ENCODE measurements at places on chromosomes 7 and 10.

DNA sequence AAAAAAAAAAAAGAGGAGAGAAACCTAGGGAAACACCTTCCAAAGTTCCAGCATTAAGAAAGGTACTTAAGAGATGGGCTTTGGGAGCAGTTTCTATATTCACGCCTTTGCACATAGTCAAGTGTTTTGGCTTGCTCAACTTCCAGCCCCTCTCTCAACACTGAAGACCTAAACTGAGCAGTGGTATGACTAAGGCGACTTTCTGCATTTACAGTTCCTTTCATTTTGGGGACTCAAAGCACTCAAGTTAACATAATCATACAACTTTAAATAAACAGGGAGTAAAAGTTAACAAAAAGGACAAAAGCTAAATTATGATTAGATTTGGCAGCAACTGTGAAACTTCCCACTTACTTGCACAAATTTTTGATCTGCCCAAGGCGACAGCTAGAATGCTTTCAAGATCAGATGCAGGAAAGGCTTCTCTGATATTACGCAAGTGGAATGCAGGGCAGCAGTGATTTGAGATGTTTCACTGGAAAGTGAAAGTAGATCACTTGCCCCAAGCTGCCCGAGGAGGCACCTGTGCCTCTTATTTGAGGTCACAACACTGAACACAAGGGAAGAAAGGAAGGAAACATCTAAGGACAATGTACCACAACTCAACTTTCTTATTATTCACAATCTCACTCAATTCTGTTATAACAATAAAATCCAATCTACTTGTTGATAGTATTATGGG lies 199.5 kb downstream of the SKAP2 start:
- DNase-seq = no peak

DNA sequence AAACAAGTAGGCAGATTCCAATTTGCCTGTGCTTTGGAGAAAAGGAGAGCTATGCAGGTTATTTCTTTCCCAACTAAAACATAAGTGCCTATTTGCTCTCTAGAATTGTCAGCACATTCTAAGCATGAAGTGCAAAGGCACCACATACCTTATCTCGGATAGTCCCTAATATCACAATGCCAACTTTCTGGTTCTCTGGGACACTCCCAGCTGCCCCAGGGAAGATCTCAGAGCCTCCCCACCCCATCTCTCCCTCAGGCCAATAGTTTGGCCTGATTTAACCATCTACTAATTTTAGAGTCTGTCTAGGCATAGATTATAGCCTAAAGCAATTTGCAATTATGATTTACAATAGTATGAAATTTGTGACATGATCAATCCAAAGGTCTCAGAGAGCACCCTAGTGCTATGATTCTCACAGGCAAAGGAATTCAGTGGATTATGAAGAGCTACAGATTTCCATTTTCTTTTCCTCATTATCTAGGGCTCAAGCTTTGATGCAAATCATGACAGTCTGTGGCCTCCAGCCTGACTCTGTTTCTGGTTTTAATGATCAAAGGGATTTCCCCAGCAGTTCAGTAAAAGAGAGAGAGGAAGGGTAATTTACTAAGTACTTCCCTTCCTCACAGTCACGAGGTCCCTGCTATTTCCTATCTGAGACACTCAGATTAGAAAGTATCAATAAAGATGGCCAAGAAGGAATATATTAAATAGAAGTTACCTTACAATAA lies 29.0 kb upstream of the IL6 start:
- no peak for DNase-seq

- DNase-seq = no peak
These were observed 32.9 kb upstream of the JCAD start for GRCh38 chr10:30092151-30092790.

GRCh38 chr10:130787243-130787642 lies 524.3 kb downstream of the TCERG1L start:
- DNase-seq = no peak

DNA sequence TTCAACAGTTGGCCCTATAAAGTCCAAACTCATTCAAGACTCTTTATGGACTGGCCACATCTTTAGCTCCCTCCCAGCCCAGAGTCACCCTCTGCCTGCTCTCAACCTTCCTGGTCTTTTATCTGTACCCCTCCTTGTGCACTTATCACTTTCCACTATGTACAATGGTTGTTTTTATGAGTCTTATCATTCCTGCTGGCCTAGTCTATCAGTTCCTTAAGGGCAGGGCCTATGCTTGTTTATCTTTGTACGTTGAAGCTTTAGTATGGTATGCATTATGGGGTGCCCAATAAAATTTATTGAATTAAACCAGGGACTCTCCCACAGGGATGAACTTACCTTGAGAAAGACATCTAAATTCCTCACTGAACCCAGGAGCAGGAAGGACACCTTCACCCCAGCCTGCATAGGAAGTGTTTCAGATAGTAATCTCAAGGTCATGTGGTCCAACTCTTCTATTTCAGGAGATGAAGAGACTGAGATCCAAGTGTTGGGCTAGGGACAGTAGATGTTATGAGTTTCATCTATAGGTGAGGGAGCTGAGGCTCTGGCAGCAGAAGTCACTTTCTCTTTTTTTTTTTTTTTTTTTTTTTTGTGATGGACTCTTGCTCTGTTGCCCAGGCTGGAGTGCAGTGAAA lies 13.3 kb upstream of the PDCD4 start:
- no peak for DNase-seq

- DNase-seq = no peak
These were observed 3.1 kb upstream of the ADAM12 start for GRCh38 chr10:126391192-126391885.

DNA sequence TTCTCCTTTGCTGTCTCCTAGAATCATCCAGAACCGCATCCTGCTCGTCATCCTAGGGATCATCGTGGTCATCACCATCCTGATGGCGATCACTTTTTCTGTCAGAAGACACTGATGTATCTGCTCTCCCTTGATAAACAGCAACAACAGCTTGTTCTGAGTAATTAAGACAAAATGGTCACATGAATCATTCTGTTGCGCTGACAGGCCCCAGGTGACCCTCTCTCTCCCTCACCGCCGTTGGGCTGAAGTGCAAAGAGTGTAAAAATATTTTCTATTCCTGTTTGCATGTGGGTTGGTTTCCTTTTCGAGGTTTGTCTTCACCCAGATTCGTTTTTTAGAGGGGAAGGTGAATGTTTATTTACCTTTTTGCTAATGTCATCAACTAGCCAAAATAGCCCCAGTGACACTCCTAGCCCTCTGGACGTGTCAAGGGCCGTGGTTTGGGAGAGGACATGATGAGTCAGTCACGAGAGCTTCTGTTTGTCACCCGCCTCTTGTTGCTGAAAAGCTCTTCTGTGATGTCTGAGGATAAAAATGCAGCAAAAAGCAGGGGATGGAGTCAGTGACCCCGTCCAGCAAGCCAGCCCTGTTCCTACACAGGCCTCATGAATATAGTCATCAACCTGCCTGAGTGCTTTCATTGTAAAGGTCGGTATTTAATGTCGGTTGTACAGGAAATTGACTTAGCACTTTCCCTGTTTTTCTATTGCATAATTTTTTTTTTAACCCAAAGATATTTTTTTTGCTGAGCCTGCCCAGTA lies 134.6 kb upstream of the TCF7L2 start:
- DNase-seq = no peak

- no peak for DNase-seq
These were observed 193.0 kb upstream of the DPP6 start for GRCh38 chr7:153859239-153859638.

DNA sequence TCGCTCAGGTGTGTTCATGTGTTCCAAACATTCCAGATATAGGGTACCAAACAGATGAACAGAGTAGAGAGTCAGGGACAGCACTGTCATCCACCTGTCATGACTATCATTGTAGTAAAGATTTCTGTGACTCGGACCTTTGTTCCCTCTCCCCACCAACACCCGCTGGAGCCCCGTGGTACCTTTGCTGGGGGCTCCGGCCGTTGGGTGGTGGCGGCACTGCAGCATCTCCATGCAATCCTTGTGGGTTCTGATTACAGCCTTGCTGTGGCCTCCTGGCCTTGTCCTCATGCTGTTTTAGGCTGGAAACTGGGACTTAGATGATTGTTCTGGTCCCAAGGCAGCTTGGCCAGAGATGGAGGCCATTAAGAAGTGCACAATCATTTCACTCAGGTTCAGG lies 247.3 kb downstream of the SKAP2 start:
- DNase-seq = no peak

DNA sequence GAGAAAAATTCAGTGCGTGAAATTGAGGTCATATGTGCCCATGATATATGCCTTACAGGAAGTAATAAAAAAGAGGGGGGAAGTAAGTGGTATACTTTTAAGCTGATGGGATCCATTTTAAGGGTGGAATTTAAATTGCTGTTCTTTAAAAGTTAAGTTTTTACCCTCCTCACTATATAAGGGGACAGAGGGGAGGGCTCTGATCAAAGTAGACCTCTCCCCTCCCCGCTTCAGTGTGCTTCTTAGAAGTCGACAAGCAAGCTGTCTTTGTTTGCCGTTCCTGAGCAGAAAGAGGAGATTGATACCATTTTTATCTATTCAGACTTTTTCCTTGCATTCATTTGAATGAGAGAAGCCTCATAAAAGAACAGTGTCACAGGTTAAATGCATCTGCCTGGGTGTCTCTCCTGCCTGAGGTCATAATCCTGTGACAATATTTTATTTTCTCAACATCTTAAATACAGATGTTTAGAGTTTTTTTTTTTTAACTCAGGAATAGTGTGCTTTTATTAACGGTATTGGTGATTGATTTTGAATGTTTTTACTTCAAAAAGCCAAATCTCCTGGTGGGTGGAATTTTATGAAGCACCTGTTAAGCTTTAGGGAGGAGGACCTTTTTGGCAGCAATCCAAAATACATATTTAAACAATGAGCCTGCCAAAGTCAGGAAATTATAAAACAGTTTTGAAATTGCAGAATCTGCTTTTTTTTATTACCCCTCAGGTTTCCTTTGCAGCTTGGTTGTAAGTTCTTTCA lies 141.7 kb downstream of the KAT6B start:
- DNase-seq = no peak

- no peak for DNase-seq
These were observed 87.4 kb downstream of the CELF2 start for GRCh38 chr10:11104772-11105675.

DNA sequence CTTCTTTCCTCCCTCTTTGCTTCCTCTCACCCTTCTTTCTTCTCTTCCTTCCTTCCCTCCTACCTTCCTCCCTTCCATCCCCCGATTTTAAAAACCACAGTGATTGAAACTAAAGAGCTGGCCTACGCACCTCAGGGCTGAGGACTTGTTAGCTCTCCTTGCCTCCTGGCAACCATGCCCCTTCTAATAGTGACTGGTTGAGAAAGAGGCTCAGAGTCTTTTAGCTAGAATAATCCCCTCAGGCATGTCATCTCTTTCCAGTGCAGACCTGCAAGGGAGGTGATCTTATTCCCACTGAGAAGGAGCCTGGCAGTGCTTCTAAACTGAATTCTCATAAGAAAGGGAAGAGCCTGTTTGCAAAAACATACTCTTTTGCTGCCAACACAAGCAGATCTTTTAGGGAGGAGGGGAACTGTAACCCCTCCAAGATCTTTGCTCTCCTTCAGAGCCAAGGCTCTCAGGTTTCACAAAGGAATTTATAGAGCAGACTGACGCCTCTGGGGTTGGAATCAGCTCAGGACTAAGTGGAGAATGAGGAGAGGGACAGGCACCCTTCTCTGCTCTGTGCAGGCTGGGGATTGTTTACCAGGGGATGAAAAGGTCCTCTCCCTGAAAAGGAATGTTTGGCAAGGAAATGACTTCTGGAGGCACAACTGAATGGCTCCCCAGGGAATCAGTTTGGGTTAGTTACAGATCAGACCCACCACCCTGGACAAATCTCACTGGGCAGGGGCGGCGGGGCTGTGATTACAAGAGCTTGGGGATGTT lies 9.4 kb upstream of the ANKRD1 start:
- no peak for DNase-seq

DNA sequence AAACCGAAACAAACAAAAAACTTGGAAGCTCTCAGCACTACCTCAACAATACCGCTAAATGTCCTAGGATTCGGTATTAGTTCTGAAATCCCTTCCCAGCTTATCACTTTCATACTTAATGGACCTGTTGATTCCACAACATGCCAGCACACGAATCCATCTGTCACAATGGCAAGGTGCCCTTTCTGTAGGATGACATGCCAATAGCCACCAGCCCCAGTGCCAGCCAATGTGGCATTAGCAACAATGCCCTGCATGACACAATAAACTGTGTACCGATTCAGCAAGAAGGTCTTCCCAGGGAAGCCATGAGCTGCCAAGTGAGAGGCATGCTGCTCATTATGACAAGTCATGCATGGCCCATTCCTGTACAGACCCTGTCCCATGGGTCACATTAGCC lies 35.6 kb upstream of the CHCHD3 start:
- no peak for DNase-seq

- no peak for DNase-seq
These were observed 7.2 kb upstream of the PGAM2 start for GRCh38 chr7:44072364-44073231.

- DNase-seq = no peak
These were observed 951.6 kb downstream of the ANKRD7 start for GRCh38 chr7:119175911-119176627.

DNA sequence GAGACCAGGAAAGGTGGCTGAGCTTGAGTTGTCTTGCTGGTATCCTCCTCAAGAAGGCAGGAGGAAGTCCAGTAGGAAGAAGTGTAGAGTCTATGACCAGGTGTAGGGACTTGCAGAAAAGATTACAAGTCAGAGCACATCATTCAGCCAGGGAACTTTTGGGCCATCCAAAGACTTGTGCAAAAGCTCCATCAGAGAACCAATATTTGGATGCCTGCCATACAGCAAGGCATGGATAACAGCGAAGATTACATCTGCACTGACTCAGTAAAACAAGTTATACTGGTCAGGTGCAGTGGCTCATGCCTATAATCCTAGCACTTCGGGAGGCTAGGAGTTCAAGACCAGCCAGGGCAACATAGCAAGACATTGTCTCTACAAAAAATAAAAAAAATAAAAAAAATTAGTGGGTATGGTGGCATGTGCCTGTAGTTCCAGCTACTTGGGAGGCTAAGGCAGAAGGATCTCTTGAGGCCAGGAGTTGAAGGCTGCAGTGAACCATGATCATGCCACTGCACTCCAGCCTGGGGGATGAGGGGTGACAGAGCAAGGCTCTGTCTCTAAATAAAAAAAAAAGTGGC lies 13.2 kb upstream of the NMT2 start:
- DNase-seq = no peak

DNA sequence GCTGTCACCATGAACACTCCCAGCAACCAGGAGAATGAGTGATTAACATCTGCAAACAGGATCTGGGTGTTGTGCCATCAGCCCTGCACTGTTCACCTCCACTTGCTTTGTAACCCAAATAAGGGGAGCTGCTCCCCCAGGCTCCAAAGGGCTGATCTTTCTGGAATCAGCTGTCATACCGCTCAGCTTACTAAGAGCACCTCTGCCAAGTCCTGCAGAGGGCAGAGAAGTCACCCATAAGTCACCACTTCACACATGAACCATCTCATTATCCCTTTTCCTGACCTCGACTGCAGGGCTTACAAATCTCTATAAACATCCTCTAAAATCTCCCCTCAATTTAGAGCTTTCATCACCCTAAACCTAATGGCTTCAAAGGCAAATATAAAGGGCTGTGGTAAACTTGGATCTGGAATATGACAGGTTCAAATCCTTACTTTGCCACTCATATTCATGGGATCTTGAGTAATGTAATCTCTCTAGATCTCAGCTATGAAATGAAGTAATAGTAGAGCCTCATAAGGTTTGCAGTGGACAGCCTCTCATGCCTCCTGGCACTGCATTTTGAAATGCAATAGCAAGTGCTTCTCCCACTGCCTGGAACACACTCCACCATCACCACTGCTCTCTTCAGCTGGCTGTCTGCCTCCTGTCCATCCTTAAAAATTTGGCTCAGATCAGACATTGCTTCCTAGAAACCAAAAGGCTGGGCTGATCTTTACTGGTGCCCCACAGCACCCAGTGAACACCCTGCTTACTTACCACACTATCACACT lies 38.8 kb downstream of the ERLIN1 start:
- no peak for DNase-seq

- DNase-seq = no peak
These were observed 504.8 kb upstream of the PHF14 start for GRCh38 chr7:10468908-10469307.

Data from stimulated activated CD4-positive, alpha-beta T cell treated with anti-CD3 and anti-CD28 coated beads, Interleukin-12 subunit alpha, Interleukin-12 subunit beta, amount 100 ng/mL, for 4 hours (primary cell).